Mucosa of descending colon (tissue), 3 donors: ENCODE measurements at places on chromosomes 5 and 9. TPM values are rescaled to one million over a fixed set of nuclear protein-coding genes. Genes with fewer than 3 reads are reported as not detected.

The FBXW2 gene
- 67.5 TPM for total RNA-seq

GRCh38 chr9:125996791-125997190 lies 249.6 kb downstream of the PBX3 start:
- DNase-seq, result no peak

- DNase-seq, result no peak
Observed at GRCh38 chr5:131386779-131387178, 122.9 kb downstream of the CDC42SE2 start.

GRCh38 chr9:15137089-15137488 lies 169.9 kb downstream of the TTC39B start:
- no peak for DNase-seq

DNA sequence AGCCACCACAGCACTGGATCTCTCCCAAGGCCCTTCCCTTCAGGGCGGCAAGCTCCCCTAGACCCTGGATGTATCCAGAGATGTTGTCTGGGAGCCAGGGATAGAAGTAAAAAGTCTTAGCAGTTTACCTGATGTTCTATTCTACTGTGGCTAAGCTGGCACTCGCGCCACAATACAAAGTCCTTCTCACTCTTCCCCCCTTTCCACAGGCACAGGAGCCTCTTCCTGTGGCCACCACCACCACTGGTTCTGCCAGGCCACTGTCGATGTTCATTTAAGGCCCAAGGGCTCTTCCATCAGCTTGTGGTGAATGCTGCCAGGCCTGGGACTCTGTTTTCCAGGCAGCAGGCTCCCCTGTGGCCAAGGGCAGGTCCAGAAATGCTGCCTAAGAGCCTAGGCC lies 33.7 kb downstream of the MEGF9 start:
- no peak for DNase-seq
